ENCODE measurements at places on chromosomes 4 and X. TPM values are rescaled to one million over a fixed set of nuclear protein-coding genes. Genes with fewer than 3 reads are reported as not detected.

GRCh38 chr4:5472160-5472591 lies 236.2 kb downstream of the EVC2 start:
- no peak overlapping the region for H3K4me3 ChIP-seq
- H3K4me1 ChIP-seq: no peaks in the 10 kb centered on the region
- no peak overlapping the region for H3K27ac ChIP-seq
- no peak for DNase-seq

DNA sequence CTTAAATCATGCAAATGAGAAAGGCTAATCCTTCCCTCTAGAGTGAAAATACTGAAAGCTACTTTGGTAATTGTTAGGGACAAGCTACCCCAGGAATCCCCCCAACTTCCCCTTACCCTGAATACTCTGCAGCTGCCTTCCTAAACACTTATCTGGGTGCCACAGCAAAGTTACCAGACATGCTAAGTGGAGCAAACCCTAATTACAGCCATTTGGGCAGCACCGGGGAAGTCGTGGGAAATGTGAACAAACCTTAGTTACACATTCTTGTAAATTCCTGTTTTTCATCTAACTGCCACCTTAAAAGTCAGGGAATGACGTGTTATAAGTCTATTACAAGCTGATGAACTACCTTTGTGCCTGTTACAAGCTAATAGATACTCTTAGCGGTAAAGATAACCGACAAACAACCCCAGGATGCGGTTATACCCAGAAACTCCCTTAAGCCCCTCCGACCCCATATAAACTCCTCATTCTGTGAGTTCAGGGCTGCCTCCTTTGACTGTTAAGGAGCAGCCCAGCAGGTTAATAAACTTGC lies 66.0 kb upstream of the PLAC8 start:
- H3K27ac ChIP-seq: no peak overlapping the region
- DNase-seq: no peak
- H3K4me1 ChIP-seq: no peaks in the 10 kb centered on the region

DNA sequence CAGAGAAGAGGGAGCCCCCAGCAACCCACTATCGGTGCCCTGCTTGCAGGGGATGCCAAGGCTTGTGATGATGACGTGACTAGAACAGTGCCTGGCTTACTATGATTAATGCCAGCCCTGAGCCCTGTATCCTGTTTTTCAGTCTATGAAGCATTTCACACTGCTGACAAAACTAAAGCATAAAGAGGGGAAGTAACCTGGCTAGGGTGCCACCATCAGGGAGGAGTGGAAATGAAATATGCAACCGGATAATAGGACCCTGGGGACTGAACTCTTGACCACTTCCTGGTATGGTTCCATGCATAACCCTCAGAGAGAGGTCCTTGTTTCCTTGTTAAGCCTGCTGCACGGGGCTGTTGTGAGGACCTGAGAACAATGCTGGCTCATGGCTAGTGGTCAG lies 50.3 kb downstream of the MED28 start:
- no peak overlapping the region for H3K4me3 ChIP-seq
- no peaks in the 10 kb centered on the region for H3K27me3 ChIP-seq
- H3K4me1 ChIP-seq: no peaks in the 10 kb centered on the region
- no peaks in the 10 kb centered on the region for H3K36me3 ChIP-seq
- DNase-seq: no peak

DNA sequence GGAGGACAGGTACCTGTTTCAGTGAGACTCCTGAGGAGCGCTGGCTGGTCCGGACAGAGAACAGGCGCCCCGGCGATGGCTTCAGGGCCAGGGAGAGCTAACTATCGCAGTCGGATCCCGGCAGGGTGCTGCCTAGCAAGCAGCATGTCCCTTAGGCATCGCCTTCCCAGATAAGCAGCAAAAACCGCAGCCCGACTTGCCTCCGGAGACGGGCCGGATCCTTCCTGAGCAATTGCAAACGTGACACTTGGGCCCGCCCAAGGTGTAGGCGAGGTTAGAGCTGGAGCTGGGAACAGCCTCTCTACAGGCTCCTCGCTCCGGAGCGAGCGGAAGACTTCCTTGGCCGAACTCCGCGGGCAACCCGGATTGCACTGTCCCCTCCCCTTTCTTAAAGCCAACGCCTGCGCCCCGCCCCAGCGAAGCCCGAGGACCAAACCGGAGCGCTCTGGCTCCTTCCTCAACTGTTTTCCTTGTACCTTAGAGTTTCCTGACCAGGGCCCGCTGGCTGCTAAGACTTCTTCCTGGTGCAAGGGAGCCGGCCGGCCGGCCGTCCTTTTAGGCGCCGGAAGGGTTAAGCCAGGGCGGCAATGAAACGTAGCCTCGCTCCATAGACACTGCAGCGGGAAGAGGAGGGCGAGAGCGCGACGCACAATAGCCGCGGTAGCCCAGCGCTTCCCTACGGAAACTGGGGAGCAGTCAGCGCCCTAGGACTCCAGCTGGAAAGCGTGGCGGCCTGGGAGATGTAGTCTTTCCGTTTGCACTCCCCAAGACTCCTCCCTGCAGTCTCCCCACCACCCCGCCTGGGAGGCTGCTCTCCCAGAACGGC lies at the start of gene OPHN1:
Gene OPHN1 (minus strand): TSS at position 341 of the 826 bp plus-strand sequence. CDS start 475 bp downstream, outside the sequence.
- H3K27ac ChIP-seq: no peak within 1 kb of the TSS
- peak; percentile 11 for DNase-seq
- H3K36me3 ChIP-seq: no peaks in the 10 kb centered on the region
- H3K27me3 ChIP-seq: peaks cover 32% of the 10 kb centered on the region
- peaks cover 11% of the 10 kb centered on the region for H3K4me1 ChIP-seq
- peak within 1 kb of the TSS; percentile 58 for H3K4me3 ChIP-seq

DNA sequence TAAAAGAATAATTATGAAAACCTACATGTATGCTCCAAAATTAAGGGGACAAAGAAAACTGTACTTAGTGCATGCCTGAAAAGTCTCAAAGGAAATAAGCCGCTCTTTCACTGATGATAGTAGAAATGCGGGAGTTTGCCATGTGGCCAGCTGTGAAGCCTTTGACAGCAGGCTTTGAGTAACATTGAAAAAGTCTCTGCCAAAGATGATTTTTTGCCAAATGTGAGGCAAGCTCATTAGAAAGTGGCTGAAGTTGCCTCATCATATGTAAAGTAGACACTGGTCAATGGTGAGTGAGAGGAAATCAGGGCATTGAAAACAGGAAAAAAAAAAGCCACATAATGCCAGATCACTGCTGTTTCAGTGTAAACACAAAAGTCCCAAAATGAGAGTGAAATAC lies 2360.1 kb downstream of the PCDH7 start:
- no peak overlapping the region for H3K27ac ChIP-seq
- no peak overlapping the region for H3K4me3 ChIP-seq
- H3K27me3 ChIP-seq: no peaks in the 10 kb centered on the region
- no peaks in the 10 kb centered on the region for H3K36me3 ChIP-seq
- no peaks in the 10 kb centered on the region for H3K4me1 ChIP-seq

- H3K27ac ChIP-seq: no peak overlapping the region
- H3K4me1 ChIP-seq: no peaks in the 10 kb centered on the region
- no peak overlapping the region for H3K4me3 ChIP-seq
- no peak for DNase-seq
- H3K36me3 ChIP-seq: no peaks in the 10 kb centered on the region
These were observed 141.8 kb downstream of the DCHS2 start for GRCh38 chr4:154349829-154350228.

GRCh38 chrX:24428516-24428915 lies 36.6 kb upstream of the PDK3 start:
- H3K4me3 ChIP-seq: no peak overlapping the region
- no peaks in the 10 kb centered on the region for H3K27me3 ChIP-seq
- DNase-seq: no peak
- peaks cover 6% of the 10 kb centered on the region for H3K4me1 ChIP-seq
- no peaks in the 10 kb centered on the region for H3K36me3 ChIP-seq

DNA sequence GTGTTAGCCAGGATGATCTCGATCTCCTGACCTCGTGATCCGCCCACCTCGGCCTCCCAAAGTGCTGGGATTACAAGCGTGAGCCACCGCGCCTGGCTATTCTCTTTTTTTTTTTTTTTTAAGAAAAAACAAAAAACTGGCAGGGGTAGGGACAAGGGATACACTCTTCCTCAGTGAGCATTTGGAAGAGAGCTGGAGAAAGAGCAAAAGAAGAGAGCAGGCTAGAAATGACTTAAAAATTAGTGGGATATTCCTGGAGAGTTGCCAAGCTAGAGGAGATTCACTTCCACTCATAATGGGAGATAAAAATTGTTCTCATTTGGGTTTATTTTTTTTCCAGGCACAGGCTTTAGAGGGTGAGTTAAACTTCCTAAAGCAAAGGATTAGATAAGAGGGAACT lies 140.0 kb upstream of the SCML1 start:
- no peak overlapping the region for H3K4me3 ChIP-seq
- DNase-seq: no peak

DNA sequence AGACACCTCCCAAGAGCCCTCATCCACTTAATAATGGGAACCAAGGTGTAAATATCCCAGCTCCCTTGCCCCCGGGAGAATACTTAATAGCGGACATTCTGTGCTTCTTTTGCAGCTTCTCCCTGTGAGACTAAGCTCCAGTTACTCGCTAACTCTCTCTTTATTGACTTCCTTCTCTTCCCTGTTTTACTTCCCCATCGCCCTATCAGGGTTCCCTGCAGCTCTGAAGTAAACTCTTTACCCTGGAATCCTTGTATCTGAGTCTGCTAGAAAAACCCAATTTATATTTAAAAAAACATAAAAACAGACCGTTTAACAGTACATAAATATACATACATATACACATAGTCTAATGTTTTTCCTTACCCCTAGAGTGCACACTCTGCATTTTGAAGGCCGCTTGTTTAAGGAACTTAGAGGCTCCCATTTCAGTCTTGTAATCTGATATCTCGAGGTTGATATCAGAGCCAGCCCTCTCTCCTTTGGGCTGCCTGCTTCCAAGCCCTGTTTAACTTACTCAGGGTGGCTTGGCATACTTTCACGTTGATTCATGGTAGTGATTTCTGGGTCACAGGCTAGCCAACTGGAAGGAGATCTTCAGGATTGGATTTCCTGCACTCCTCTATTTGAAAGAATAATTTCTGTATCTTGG lies 177.4 kb upstream of the SCML1 start:
- no peaks in the 10 kb centered on the region for H3K27me3 ChIP-seq
- H3K4me3 ChIP-seq: no peak overlapping the region
- no peak for DNase-seq
- H3K27ac ChIP-seq: no peak overlapping the region

GRCh38 chr4:151930372-151930771 lies 169.6 kb upstream of the GATB start:
- H3K36me3 ChIP-seq: no peaks in the 10 kb centered on the region
- no peak overlapping the region for H3K4me3 ChIP-seq
- no peaks in the 10 kb centered on the region for H3K4me1 ChIP-seq
- no peak overlapping the region for H3K27ac ChIP-seq
- no peak for DNase-seq

- H3K27me3 ChIP-seq: no peaks in the 10 kb centered on the region
- H3K27ac ChIP-seq: no peak overlapping the region
- DNase-seq: no peak
These were observed 1025.5 kb downstream of the STIM2 start for GRCh38 chr4:27886120-27886519.

DNA sequence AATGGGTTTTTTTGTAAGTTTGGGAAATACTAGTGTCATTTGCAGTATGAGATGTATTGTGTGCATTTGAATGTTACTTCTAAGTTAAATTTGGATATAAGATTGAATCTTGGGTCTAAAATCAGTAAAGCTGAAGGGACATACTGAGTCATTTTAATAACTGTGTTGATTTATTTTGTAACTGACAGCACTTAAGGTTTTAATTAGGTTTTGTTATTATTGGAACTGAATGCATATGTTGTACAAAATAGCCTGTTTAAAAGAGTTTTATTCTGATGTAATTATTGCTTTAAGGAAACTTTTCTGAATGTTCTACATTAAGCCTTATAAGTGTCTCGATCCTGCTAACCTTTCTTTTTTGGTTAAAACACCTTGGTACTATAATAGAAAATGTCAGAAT lies 396.6 kb downstream of the MAPK10 start:
- H3K4me3 ChIP-seq: no peak overlapping the region
- DNase-seq: no peak
- no peak overlapping the region for H3K27ac ChIP-seq
- no peaks in the 10 kb centered on the region for H3K27me3 ChIP-seq

RNF212 gene
- total RNA-seq: 5.6 TPM

KIF4A gene
- 0.19 TPM for total RNA-seq

MAML3 gene
- total RNA-seq: 2.9 TPM

COL4A5 gene
- total RNA-seq: not detected

GC gene
- total RNA-seq: not detected

IDH3G gene
- total RNA-seq: 47.3 TPM

ADRA2C gene
- total RNA-seq: not detected

ZNF157 gene
- total RNA-seq: 0.47 TPM

Data from CD4-positive, alpha-beta T cell (primary cell).